T-cell (primary cell): ENCODE measurements at places on chromosomes 7 and 10. TPM values are rescaled to one million over a fixed set of nuclear protein-coding genes. Genes with fewer than 3 reads are reported as not detected.

Gene CABCOCO1
- total RNA-seq, result not detected

Gene ZNF518A
- 22.8 TPM for total RNA-seq

Gene TRIM73
- 30.1 TPM for total RNA-seq

Gene HGF
- total RNA-seq, result not detected

Gene FOXP2
- not detected for total RNA-seq

Gene GPR22
- not detected for total RNA-seq

Gene OPN4
- not detected for total RNA-seq

Gene MMD2
- not detected for total RNA-seq

Gene CYP26C1
- total RNA-seq, result 0.49 TPM

Gene OPALIN
- not detected for total RNA-seq

Gene SMIM30
- total RNA-seq, result 17.3 TPM

Gene GPR158
- not detected for total RNA-seq

Gene NPTX2
- total RNA-seq, result 0.22 TPM

Gene RPEL1
- not detected for total RNA-seq

Gene IDI2
- total RNA-seq, result not detected

Gene GCK
- total RNA-seq, result 0.45 TPM

Gene PTN
- total RNA-seq, result not detected

Gene SCRN1
- total RNA-seq, result 12.5 TPM

Gene PPP1R9A
- total RNA-seq, result 0.13 TPM

Gene FEZF1
- not detected for total RNA-seq

Gene SLC16A12
- not detected for total RNA-seq

Gene CYP2E1
- 3.8 TPM for total RNA-seq

Gene ACTR3C
- total RNA-seq, result 14.6 TPM

Gene UNCX
- not detected for total RNA-seq

Gene ABCB1
- total RNA-seq, result 25.2 TPM

Gene CLDN3
- not detected for total RNA-seq

Gene PTF1A
- not detected for total RNA-seq

Gene EXOSC1
- total RNA-seq, result 51.0 TPM

Gene VPS26A
- total RNA-seq, result 35.8 TPM

Gene CARD11
- total RNA-seq, result 105 TPM

Gene OR6V1
- not detected for total RNA-seq

Gene CFAP46
- not detected for total RNA-seq

Gene AFAP1L2
- total RNA-seq, result 1.0 TPM
